ENCODE measurements at places on chromosomes 4 and X.

GRCh38 chr4:18734405-18734804 lies 712.9 kb upstream of the LCORL start:
- DNase-seq, result no peak

DNA sequence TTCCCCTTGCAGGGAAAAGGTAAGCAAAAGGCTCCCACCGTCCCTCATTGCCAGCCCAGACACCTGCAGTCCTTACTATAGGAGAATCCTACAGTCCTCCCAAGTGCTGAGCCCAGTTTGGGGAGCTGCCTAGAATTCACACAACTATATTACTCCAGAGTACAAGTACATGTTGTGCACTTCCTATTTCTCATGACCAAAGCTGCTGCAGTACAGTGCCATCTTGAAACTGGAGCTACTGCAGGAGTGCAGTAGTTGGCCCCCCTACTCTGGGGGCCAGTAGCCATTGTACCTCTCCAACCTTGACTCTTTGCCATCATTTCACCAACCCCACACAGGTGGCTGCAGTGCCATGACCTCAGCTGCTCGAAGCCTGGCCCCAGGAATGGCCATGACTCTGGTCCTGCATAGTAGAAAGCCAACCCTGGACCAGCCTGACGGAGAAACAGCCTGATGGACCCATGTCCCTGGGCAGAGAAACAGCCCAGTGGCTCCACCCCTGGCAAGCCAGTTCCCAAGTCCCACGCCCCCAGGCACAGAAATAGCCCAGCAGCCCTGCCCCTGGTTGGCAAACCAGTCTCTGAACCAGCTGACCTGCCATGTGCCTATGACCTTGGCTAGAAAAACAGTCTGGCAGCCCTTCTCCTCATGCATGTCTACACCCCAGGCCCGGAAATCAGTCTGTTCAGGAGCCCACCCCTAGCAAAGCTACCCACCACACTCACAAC lies 51.9 kb downstream of the PHKA1 start:
- DNase-seq, result no peak

GRCh38 chrX:126448681-126449080 lies 103.9 kb downstream of the DCAF12L1 start:
- DNase-seq, result no peak

DNA sequence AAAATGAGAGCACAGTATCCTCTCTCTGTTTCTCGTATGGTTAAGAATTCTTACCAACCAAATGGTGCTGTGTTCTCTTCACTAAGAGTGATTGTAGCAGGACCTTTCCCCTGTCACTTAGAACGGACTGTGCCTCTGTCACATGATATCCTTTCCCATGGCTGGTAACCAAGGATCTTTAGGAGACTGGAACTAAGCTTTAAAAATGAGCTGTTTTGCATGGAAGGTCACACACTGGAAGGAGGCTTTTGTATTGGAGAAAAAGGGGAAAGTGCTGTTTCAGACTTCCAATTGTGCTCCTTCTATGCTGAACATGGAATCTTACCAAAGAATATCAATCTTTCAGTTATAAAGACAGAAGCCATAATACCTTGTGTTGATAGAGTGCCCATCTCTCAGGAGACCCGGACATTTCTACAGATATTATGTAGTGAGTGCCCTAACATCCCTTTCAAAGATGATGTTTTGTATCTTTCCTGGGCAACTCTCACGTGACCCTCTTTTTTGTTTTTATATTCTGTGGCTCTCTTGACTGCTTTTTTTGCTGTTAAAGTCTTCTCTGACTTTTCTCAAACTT lies 148.6 kb downstream of the SLC4A4 start:
- no peak for DNase-seq

DNA sequence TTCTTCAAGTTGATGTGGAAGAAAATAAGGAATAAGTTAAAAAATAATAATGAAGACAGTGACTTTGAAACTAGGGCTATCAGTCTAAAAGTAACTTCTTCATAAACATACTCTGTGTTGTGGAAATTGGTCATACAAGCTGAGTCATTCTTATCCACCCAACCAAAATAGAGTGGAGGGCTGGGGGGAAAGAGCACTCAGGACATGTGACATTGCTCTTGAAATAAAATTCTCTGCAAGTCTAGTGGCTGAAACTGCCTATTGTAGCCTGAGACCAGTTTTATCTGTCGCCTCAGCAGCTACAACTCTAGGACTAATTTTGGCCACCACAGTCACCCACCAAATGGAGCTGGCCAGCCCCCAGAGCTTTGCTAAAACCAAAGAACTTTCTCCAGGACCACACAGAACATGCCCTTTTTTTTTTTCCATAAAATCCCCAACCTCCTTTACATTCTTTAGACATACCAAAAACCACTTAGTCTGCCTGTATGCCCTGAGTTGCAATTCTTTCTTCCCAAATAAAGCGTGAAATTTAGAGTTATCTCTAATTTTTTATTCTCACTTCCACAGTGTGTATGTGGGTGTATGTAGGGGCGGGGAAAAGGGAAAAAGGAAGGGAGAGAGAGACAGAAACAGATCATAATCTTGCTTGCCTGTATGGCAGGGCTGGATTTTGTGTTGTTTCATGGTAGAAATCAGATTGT lies 23.0 kb upstream of the SLC25A4 start:
- no peak for DNase-seq

GRCh38 chrX:24148535-24149350 lies 786 bp upstream of the ZFX start:
- peak; percentile 72 for DNase-seq

DNA sequence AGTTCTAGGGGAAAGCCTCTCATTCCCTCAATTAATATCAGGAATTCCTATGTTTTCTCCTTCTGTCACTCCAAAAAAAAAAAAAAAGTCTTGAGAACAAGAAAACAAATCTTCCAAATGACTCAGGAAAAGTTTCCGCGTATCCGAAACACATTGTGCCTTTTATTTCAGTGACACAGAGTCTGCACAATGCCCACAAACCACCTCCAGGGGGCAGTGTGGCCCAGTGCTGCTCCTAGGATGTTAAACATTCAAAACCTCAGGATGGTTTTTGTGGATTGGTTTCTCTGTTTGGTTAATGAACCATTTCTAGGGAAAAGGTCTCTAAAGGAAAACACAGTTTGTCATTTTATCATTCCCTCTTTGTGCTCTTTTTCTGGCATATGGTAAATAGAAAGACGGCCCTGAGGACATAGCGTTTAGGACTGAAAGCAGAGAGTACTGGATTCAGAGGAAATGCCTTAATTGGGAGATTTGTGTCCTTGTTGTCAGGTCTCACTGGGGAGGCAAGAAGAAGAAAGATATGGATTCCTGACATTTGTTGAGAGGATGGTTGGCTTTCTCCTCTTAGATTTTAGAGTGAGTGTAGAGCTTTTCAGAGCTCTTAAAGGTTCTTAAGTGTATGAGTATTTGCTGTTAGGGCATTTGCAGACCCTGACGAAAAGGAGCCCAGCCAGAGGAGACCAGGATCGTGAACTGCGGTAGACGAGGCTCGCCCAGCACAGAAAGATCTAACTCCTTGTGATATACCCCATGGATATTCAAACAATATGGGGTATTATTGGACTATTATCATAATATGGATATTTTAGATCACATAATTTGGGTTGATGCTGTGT lies 65.7 kb upstream of the MAP9 start:
- peak; percentile 70 for DNase-seq

- peak; percentile 26 for DNase-seq
Measured at GRCh38 chrX:96182366-96182765, 502.3 kb upstream of the DIAPH2 start.

- peak; percentile 5 for DNase-seq
Measured at GRCh38 chrX:132563976-132564375, 75.1 kb upstream of the MBNL3 start.

DNA sequence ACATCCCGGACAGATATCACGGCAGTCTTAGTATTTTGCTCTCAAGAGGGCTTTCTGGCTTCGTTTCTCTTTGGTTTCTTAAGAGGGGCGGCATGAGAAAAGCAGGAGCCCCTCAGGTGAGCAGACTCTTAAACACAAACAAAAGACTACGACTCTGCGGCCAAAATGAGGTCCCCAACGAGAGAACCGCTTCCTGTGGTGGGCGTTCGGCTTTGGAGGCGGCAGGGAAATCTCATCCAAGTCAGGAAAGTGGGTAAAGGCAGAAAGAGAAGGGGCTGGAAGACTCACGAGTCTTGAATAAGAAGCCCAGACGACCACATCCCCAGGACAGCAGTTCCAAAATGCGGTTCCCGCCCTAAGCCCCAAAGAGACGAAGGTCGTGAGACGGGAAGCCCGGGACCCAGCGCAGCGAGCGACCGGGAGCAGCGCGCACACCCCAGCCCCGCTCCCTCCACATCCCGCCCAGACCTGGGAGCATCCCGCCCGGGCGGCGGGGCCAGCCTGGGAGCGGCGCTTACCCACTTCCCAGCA lies 409 bp downstream of the UGDH start:
- DNase-seq, result no peak

DNA sequence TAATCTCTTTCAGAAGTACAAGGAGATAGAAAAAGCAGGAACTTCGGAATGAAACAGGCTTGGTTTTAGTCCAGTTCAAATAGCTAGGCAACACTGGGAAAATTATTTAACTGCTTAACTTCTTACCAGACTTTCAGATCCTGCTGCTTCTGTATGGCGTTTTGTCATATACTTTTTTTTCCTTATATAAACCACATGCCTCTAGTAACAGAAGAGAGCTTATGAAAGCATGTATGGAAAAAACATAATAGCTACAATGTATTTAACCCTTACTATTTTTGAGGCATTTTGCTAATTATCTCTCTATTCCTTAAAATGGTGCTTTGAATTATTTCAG lies 439.6 kb downstream of the INPP4B start:
- DNase-seq, result peak; percentile 30

- DNase-seq, result peak; percentile 62
Measured at GRCh38 chr4:57053508-57053907, 56.7 kb downstream of the IGFBP7 start.

DNA sequence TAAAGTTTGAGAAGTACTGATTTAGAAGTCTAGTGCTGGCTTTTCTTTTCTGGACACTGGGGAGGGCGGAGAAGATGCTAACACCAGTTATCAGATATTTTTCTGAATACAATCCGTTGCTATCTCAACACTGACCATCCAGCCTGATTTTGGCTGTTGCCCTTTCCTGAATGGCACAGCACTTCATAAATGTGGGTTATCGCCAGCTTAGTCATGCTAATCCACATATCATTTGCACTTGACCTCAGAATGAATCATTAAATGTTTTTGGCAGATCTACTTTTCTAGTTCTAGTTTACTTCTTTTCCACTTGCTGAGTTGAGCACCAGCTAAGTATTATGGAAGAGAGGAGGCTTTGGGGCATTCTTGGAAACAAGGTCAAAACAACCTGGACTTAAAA lies 60.8 kb upstream of the ESX1 start:
- peak; percentile 76 for DNase-seq

DNA sequence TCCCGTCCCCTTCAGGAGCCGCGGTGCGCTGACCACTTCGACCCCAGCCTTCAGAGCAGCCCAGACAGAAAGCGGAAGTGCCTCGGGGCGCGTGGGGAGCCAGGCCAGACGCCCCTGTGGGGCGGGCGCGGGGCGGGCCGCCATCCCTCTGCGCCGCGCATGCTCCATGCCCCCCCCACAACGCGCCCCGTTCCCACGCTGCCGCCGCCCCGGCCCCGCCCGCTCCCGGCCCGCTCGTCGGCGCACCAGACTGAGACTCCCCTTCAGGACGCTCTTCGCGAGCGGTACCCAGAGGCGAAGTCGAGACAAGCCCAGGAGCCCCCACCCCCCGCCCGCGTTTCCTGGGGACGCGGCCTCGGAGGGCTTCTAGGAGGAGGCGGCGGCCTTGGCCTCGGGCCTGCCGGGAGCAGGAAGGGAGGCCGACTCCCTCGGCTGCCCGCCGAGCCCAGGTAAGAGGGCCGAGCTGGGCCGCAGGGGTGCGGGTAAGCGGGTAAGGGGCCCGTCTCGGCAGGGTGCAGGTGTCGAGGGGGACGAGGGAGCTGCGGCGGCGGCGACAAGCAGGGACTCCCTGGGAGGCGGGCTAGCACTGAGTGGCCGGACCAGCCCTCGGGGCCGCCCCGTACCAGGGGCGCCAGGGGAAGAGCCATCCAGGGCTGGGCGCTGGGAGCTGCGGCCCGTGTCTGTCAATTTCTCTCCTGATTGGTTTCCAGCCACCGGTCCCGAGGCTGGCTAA lies at the start of gene ZFP92:
ZFP92 (plus strand) TSS at position 218 of the 733 bp plus-strand sequence. CDS start 6,851 bp downstream, outside the sequence.
- peak; percentile 5 for DNase-seq

- DNase-seq, result no peak
Measured at GRCh38 chr4:147846318-147847155, 114.6 kb downstream of the ARHGAP10 start.

- no peak for DNase-seq
Measured at GRCh38 chr4:173051716-173052115, 116.9 kb upstream of the GALNT7 start.

DNA sequence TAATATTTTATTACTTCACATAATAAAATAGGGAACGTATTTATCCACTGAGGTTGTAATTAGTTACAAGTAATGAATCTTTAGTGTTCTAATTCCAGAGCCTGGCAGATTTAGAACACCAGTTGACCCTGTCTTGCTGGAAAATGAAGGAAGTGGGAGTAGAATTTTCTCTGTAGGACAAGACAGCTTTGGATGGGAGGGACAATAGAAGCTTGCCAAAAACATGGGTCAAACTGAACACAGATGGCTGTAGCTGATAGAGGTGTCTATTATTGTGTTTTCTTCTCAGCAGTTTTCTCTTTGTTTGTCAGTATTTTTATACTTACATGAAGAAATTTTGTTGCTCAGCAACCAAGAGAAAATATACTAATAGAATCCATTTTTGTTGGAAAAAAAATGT lies 20.2 kb downstream of the FAT4 start:
- no peak for DNase-seq

DNA sequence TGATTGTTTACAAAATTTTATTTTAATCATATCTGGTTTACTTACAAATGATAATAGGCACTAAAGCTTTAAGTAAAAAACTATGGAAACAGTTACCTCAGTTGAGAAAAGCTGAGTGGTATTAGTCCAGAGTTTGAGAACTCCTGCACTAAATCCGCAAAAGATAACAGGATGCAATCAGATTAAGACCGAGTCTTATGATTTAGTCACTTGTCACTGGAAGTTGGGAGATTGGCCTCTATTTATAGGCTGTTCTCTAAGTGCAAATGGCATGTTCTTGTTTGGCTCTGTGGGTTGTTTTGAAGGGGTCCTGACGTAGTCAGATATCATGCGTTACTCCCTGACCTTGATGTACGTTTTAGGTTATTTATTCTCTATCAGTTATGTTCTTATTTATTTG lies 6.3 kb downstream of the GPAT3 start:
- no peak for DNase-seq

DNA sequence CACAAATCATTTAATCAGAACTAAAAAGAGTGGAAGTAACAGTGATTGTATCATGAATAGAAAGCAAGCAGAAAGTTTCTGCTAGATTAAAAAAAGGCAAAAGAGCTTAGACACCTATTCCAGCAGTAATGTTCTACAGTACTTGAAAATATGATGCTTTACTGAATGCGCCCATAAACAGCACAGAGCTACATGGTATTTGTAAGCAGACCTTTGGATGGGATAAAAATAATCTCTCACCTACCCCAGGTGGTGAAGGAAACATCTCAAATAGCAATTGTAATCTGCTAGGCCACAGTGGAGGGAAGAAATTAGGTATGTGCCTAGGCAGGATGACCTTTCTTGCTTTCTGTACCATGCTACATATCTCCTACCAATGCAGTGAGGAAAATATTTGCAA lies 280.9 kb upstream of the PRKX start:
- no peak for DNase-seq

GRCh38 chr4:87270144-87270543 lies 49.7 kb upstream of the KLHL8 start:
- DNase-seq, result peak; percentile 64
